Stimulated activated CD4-positive, alpha-beta T cell treated with anti-CD3 and anti-CD28 coated beads, TNF-alpha, amount 100 ng/mL, for 48 hours (primary cell): ENCODE measurements at places on chromosomes 7 and 10.

GRCh38 chr7:16881844-16882243 is at the start of gene AGR3:
Gene AGR3, minus strand, starts transcription at chr7:16881983. Its CDS starts 3,365 bp downstream, at chr7:16878618.
- DNase-seq: no peak

DNA sequence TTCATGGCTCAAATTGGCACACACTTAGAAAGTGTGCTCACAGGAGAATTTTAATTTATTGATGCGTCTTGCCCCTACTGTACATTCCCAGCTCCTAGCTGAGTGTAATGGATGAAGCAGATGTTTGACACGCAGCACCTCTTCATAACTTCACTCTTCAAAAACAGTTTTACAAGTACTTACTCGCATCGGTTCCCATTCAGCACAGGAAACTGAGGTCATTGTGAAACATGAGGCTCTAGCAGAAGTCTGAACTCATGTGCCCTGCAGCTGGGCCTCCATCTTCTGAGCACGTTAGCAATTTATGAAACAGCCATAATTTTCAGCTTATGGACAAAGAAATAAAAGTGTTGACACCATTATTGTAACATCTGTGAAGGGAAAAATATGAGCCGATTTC is 558.9 kb upstream of the MGMT start:
- no peak for DNase-seq

- no peak for DNase-seq
Measured at GRCh38 chr7:19772841-19773760, at the start of gene TMEM196. Gene TMEM196, minus strand, starts transcription at chr7:19773617. Its CDS starts 921 bp downstream, at chr7:19772696.

DNA sequence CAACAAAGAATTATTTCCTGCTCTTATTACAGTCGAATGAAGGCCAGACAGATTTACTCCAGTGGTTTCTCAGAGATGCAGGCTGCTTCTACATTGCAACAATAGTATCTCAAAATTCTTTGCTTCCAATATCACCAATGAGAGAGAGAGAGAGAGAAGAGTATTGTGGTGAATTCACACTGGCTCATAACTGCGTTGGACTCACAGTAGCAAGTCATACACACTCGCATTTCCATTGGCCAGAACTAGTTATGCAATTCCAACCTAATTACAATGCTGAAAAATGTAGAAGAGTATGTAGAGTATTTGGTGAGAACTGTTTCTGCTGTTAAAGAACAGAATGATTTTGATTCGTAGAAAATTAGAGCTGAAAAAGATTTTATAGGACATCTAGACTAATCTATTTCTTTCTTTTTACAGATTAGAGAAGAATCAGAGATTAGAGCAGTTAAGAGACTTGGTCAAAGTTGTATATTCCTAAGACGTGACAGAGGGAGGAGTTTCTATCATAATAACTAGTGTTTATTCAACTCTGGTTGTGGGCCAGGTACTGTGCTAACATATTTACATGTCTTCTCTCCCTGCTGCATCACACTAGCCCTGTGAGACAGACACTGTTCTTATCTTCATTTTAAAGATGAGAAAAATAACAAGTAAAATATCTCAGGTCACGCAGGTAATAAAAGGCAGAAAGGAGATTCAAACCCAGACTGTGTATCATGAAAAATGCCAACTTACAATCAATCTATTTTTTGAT is 34.6 kb upstream of the PDK4 start:
- no peak for DNase-seq

DNA sequence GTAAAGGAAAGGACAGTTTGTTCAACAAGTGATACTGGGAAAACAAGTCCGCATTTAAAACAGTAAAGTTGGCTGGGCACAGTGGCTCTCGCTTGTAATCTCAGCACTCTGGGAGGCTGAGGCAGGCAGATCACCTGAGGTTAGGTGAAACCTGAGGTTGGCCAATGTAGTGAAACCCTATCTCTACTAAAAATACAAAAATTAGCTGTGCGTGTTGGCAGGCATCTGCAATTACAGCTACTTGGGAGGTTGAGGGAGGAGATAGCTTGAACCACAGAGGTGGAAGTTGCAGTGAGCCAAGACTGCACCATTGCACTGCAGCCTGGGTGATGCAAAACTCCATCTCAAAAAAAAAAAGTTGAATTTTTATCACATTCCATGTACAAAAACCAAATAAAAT is 35.7 kb downstream of the ZNF92 start:
- DNase-seq: no peak

DNA sequence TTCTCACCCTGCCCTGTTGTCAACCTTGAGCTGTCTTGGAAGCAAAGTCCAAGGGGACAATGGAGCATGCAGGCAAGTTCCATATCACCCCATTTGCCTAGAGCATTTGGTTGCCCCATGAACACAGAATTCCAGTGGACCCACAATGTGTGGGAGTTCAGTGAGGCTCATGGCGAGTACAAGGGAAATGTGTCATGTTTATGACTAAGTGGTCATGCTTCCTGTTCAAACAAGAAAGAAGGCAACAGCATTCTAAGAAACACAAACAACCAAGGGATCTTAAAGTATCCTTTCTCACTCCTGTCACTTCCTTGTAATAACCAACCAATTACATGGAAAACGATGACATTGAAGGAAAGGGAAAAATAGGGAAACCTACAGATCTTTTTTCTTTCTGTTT is 513.0 kb downstream of the INHBA start:
- DNase-seq: no peak

GRCh38 chr7:77799078-77799964 is 748 bp downstream of the PHTF2 start:
- peak; percentile 14 for DNase-seq
